ENCODE measurements at places on chromosomes 4 and X.

DNA sequence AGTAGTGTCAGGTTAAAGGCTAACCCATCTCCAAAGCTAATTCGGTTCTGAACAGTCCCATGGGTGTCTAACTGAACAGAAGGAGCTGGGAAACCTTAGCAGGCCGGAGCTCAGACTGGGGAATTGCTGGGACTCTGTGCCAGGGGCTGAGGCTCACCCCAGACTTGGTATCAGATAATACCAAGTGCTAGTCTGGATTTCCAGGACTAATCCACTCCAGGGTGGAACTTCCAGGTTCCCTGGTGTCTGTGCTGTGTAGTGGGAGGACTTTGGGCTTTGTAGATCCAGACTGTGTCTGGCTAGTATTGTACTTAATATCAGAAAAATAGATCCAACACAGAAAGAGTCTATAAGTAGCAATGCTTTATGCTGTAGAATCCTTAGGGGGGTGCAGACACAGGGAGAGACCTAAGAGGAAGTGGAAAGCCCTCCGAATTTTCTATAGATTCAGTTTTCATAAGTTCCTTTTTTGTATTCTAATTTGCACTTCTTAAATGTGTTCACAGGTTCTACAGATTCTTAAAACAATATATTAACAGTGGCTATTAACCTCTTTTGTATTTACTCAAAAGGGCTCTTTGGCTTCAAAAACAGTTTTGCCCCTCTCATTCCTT lies 4.1 kb downstream of the ZNF827 start:
- DNase-seq: no peak

- DNase-seq: no peak
Measured at GRCh38 chr4:10529291-10530136, 72.3 kb upstream of the ZNF518B start.

DNA sequence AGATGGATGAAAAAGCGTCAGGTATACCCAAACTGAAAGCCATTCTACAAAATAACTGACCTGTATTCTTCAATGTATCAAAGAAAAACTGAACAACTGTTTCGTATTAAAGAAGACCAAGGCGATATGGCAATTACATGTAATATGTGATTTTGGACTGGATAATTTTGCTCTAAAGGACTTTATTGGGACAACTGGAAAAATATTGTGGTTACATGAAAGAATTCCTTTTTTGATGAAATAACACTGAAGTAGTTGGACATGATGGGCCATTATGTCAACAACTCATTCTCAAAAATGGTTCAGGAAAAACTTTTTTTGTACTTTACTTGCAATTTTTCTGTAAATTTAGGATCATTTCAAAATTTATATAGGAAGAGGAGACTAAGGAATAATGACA lies 12.1 kb upstream of the ANTXR2 start:
- no peak for DNase-seq

DNA sequence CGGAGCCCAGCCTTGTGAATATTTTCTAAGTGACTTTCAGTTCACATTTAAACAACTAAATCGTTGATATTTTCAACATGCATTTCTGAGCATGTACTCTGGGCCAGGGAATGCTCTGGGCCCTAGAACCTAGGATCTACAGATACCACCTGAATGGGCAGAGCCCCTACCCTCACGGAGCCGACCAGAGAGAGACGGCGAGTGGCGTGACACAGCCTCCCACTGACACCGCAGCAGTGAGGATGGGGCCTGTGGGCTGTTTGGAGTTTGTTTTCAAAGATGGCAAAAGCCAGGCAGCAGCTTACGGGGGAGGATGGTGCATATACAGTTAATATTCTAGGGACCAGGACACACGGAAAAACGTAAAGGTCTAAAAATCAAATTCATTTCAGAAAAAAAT lies 17.7 kb downstream of the NELFA start:
- DNase-seq: peak; percentile 5

GRCh38 chrX:133633162-133633561 lies 217.9 kb upstream of the GPC4 start:
- DNase-seq: no peak

- no peak for DNase-seq
Measured at GRCh38 chrX:25726539-25726938, 411.6 kb upstream of the MAGEB18 start.

DNA sequence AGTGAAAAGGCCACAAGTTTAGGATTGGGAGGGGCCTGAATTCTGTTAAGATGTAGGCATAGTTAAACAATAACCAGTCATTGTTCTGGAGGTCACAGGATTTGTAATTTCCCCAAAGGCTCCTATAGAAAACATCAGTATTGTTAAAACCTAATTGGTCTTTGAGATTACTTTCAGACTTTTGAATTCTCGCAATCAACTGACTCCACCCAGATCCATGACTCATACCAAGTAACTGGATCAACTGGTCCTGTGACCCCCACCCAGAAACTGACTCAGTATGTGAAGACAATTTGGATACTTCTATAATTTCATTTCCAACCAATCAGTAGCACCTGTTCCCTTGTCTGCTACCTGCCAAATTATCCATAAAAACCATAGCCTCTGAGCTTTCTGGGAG lies 28.4 kb downstream of the MAGEB16 start:
- DNase-seq: no peak

- no peak for DNase-seq
Measured at GRCh38 chr4:15870079-15870478, 68.5 kb downstream of the FGFBP1 start.

- no peak for DNase-seq
Measured at GRCh38 chr4:40187386-40187906, 9.4 kb upstream of the RHOH start.

Data from stimulated activated CD8-positive, alpha-beta memory T cell treated with anti-CD3 and anti-CD28 coated beads, Interleukin-4, amount 100 ng/mL, for 48 hours (primary cell).